ENCODE measurements at places on chromosomes 2 and 18.
A peak's percentile ranks its signal among the peaks of the same experiment; 100 is the strongest.

DNA sequence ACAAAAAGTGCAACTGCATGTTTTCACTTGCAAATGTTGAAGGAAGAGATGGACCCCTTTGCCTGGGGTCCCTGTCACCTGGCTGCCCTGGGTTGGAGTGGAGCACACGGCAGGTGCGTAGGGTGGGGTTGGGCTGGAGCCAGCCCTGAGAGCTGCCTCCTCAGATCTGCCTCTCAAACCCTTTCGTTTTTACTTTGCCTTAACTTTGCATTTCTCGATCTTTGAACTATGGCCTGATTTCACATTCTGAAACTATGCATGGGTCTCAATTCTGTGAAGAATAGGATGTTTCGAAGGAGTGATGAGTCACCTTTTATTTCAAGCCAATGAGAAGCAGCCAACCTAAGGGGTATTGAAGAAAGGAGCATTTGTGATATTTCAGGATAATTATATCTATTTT lies 132.8 kb downstream of the ACOXL start:
- DNase-seq, result no peak

DNA sequence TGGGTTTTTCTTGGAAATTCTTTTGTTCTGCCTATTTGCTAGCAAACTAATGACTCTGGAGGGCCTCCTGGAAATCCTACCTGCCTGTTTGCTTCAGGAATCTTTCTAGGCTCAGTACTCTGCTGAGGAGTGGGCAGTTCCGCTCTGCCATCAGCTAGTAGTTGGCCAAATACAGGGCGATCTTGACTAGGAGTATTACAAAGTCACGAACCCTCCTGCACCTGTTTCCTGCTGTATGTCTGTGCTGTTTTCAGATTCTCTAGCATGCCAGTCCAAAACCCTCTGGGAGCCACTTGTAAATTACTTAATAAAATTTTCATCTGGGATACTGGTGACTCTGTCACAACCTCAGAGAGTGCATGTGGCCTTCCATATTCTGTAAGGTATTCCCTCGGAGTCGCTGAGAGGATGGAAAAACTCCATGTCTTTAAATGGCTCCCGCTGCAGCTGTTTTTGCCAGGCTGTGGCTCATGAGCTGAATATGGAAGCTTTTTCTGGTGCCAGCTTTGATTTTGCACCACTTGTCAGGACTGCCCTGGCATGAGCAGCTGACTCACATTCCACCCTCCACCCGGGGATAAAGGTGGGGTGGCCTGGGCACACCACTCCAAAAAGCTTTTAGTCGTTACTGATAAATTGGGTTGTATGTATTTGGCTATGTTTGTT lies 123.0 kb downstream of the RTN4 start:
- DNase-seq, result no peak

DNA sequence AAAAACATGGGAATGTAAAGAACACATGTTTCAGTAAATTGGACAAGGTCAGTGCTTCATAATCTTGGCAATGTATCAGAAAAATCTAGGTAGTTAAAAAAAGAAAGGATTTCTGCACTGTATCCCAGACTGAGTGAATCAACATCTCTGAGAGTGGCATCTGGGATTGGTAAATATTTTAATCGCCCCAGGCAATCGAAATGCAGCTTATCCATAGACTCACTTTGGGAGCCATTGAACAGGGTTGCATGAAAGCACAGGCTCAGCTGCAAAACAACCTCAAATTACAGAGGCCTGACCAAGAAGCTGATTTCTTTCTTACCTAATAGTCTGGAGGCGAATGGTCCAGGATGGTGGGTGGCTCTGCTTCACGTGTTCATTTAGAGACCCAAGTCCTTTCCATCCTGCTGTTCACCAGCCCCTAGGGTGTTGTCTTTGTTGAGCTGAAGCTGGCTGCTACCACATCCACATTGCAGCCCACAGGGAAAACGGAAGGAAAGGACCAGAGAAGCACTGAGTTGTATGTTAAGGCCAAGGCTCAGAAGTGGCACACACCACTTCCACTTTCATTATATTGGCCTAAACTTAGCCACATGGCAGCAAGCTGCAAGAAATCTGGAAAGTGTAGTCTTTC lies 59.0 kb downstream of the MOGAT1 start:
- no peak for DNase-seq

- DNase-seq, result no peak
These were observed 250.6 kb downstream of the EIPR1 start for GRCh38 chr2:3126911-3127621.

- DNase-seq, result no peak
These were observed 118.6 kb downstream of the ANKRD44 start for GRCh38 chr2:197191940-197192322.

DNA sequence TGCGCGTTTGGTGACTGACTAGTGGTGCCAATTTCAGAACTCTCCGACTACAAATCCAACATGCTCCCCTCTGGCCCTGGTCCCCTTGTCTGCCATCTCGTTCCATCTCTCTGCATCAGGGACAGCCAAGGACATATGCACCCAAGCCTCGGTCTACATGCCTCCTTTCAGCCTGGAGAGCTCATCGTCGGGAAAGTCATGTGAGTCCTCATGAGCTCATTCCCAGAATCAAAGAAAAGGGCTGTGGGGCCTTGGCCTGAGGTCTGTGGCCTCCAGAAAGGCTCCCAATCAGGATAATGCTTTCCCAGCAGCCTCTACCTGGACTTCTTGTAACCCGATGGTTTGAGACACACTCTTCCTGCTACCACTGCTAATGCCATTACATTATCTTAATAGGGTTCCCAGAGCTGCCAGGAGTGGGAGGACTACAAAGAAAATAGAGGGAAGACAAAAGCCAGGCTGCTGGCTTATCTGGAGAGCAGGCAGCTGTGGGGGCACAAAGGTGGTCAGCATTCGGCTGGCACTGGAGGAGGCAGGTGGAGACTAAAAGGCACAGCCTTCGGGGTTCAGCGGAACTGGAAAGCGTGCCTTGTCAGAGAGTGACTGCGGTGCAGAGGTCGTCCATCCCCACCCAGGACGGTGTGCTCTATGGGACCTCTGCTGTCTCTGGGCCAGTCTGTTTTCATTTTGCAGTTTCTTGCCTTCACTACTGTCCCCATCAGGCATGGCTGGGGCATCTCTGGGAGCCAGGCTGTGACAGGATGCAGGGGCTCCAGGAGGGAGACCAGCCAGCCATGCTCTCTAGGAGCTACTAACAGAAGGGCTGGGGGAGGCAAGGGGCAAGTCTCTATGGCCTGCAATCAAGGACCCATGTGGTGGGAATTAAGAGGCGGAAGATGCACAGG lies 104.4 kb upstream of the SMAD2 start:
- DNase-seq, result no peak

DNA sequence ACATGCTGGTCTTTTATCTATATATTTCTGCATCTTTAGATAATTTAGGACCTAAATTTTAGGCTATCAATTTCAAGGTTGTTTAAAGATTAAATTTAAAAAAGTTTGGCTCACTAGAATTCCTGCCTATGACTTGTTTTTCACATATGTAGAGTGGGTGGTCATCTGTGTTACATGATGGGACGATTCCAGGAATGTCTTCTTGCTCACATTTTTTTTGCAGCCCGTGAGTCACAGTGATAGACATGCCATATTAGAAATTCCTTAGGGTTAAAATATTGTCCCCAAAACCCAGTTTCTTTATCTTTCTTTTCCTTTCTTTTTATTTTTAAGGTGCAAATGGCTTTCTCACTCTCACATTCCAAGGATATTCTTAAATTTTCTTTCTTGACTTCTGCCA lies 652.0 kb downstream of the PLCL1 start:
- no peak for DNase-seq

- DNase-seq, result no peak
These were observed 29.3 kb downstream of the GPR55 start for GRCh38 chr2:230895536-230896345.

GRCh38 chr2:151927501-151928221 lies 99.4 kb upstream of the ARL5A start:
- DNase-seq, result peak; percentile 24

GRCh38 chr2:173996766-173997165 lies 31.6 kb upstream of the SP3 start:
- no peak for DNase-seq

- no peak for DNase-seq
These were observed 561.4 kb upstream of the LINC00305 start for GRCh38 chr18:64710105-64710861.

- DNase-seq, result no peak
These were observed 82.2 kb downstream of the MYO3B start for GRCh38 chr2:170260188-170260587.

DNA sequence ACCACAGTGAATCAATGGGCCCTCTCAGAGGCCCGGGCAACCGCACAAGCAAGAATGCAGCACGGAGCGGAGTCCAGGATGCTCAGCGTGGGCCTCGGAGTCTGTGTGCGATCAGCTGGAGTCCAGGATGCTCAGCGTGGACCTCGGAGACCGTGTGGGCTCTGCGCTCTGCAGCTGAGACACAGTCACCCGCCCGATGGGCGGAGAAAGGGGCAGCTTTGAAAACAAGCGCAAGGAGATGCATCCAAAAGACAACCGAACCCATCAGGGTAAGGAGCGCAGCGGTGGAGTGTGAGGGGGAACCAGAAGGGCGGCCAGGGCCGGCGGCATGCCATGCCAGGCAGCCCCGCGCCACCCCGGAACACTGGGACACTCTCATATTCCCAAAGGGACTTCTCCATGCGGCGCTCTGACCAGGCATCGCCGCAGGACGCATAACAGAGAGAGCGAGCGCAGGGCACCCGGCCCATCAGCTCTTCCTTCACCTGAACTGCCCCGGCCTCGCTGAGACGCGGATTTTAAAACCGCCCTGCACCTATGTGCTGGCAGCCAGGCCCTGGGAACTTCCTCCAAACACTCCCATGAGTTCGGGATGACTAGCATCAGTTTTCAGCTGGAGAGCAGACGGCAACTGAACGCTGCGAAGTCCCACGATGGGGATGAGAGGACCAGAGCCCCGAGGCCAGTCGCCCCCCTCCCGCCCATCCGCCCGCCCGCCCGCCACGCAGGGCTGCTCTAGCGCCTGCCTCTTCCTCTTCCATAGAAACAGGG lies 44.7 kb downstream of the MC5R start:
- DNase-seq, result peak; percentile 68

GRCh38 chr2:138104071-138104470 lies 139.8 kb downstream of the HNMT start:
- DNase-seq, result no peak

- DNase-seq, result no peak
These were observed 206.3 kb downstream of the ARL6IP6 start for GRCh38 chr2:152924722-152925121.
